ENCODE measurements at places on chromosomes 5 and 9.

DNA sequence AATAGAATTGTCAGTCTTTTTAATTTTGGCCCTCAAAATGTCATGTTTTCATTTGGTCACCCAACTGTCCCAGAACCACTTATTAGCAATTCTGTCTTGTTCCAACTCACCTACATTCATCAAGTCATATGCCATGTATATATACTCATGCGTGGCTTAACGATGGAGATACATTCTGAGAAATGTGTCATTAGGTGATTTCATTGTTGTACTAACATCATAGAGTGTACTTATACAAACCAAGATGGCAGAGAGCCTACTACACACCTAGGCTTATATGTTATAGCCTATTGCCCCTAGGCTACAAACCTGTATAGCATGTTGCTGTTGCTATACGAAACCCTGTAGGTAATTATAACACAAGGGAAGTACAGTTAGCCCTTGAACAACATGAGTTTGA lies 36.6 kb downstream of the RNF38 start:
- no peak for DNase-seq

GRCh38 chr9:746661-747434 lies 94.6 kb upstream of the DMRT1 start:
- DNase-seq: no peak

DNA sequence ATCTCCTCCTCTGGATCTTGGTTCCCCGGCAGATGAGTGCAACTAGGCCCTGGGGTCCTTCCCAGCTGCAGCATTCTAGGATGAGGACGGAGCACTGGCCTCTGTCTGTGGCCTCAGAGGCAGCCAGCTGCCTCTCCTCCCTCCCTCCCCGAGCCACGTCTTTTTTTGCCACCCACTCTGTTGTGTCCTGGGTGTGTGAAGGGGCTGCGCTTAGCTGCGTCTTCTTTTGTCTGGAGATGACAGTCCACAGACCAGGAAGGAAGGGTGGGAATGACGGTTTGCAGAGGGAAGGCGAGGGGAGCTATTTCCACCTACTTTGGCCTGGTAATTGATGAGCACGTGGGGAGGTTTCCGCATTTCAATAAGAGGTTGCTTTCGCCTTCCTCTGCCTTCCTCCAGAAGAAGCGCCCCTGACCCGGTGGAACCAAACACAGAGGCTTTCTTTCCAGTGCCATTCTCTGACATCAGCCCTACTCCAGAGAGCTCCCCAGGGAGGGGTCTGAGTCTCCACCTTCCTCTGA lies 34.5 kb upstream of the GABRP start:
- no peak for DNase-seq

DNA sequence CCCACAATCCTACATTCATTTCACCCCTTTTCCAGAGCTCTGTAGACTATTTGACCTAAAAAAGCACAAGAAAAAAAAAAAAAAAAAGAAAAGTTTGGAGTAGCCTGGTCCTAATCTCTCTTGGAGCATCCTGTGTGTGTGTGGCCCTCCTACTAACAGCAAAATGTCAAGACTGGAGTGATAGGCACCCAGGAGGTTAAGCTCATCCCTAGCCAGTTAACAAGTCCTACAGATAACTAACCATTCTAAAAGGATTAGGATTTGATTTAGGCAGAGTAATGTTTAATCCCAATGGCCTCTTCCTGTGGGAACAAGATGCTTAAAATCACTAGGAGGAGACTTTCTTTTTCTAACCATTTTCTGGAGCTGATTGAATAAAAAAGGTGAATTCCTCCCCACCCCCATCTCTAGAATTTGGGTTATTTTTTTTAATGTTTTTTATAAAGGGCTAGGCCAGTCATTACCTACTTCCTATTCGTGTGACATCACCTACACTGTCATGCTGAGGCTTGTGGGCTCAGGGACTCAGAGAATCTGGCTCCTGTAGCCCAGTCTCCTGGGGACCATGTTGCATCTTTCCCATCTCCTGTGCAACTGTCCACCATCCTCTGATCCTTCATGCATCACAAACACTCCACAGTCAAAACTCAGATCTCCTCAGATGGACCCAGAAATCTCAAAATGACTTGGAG lies 43.2 kb upstream of the NR3C1 start:
- no peak for DNase-seq

- DNase-seq: no peak
These were observed 7.3 kb downstream of the DNAJB5 start for GRCh38 chr9:34996905-34997279.

DNA sequence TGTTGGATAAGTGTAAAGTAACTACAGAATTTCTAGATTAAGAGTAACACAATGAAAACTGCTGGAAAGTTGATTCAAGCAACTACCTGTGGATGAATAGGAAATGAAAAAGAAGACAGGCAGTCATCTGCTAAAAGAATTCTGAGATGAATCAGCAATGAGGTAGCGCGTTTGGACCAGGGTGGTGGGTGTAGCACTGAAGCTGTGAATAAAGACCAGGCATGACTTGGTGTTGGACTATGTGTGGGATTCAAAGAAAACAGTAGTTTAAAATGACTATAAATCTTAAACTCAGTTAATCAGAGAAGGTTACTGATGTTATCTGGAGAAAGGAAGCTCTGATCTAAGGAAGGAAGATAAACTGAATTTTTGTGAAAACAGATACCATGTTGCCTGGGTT lies 159.8 kb downstream of the FBN2 start:
- DNase-seq: no peak

DNA sequence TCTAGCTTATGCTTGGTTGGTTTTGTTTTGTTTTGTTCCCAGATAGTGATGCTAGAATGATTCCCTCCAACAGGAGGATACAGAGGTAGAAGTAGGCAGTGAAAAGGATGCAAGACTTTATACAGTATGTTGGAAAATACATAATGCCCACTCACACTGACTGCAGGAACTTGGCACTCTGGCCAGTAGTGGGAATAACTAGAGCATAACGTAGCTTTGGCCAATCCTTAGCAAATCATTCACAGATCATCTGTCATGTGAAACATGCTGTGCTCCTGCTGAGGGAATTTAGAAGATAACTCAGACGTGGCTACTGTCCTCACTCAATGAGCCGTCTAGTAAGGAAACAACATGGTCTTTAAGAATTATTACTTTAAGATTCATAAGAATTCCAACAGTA lies 13.5 kb downstream of the CFAP90 start:
- no peak for DNase-seq

- DNase-seq: no peak
These were observed 144.6 kb upstream of the PCA3 start for GRCh38 chr9:76619640-76620039.

DNA sequence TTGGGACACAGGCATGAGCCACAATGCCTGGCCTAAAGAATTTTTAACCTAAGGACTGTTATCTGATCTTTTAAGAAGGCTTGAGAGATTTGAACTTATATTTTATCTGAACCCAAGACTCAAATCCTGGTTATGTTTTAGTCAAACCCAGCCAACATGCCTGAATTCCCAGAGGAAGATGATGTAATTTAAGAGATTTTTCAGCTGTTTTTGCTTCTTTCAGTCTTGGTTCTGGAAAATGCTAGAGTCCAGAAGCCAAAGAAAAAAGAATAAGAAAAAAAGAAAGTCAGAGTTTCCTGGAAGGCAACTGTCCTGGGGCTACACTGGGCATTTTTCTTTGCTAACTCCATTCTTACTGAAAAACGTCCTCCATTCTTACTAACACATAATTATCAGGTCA lies 85.8 kb downstream of the SNX18 start:
- DNase-seq: no peak

DNA sequence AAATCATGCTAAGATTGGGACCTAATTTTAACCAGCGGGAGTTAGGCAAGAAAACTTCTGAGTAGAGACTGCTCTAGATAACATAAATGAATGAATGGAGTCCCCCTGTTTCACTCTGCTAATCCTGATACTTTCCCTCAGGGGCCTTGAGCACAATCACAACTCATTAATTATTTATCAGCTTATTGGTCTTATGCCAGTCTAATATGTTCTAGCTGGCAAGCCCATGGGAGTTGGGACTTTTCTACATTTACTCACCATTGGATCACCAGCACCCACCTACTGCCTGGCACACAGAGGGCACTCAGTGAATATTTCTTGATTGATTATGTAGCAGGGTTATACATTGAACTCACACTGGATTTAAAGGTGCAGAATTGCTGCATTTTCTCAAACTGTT lies 13.5 kb upstream of the TMED7 start:
- DNase-seq: no peak

GRCh38 chr5:98844865-98845264 lies 71.4 kb downstream of the RGMB start:
- DNase-seq: no peak

GRCh38 chr5:117212866-117213265 lies 638.2 kb upstream of the SEMA6A start:
- no peak for DNase-seq

DNA sequence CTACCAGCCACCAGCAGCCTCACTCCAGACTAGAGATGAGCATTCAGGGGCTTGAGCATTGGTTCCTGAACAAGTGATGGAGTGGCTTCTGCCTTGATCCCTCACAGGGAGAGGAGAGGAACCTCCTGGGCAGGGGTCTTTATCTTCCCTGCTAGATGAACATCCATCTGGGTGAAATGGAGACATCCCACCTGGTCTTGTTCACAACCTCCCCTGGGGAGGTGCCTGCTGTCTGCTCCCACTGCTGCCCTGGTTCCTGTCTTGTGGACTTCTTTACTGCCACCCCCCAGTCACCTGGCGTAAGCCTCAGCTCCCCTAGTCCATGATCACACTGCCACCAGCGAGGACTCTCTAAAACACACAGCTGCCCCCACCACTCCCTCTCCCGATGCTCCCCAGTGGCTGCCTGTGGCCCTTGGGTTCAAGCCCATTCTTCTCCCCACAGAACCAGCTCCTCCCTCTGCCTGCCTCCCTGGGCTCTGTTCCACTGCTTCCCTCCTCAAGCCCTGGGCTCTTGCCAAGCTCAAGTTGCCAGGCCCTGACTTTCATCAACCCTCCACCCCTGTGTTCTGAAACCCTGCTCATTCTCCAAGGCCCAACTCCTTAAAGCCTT lies 51.5 kb downstream of the COL15A1 start:
- DNase-seq: no peak

GRCh38 chr9:113210815-113211214 lies 10.3 kb downstream of the FKBP15 start:
- DNase-seq: no peak

GRCh38 chr5:34580983-34581382 lies 75.1 kb upstream of the RAI14 start:
- no peak for DNase-seq

GRCh38 chr9:136670576-136671253 lies 8.0 kb downstream of the EGFL7 start:
- no peak for DNase-seq

GRCh38 chr5:13830536-13830935 lies 114.0 kb downstream of the DNAH5 start:
- DNase-seq: no peak

GRCh38 chr5:68444048-68444447 lies 228.5 kb downstream of the PIK3R1 start:
- DNase-seq: no peak

DNA sequence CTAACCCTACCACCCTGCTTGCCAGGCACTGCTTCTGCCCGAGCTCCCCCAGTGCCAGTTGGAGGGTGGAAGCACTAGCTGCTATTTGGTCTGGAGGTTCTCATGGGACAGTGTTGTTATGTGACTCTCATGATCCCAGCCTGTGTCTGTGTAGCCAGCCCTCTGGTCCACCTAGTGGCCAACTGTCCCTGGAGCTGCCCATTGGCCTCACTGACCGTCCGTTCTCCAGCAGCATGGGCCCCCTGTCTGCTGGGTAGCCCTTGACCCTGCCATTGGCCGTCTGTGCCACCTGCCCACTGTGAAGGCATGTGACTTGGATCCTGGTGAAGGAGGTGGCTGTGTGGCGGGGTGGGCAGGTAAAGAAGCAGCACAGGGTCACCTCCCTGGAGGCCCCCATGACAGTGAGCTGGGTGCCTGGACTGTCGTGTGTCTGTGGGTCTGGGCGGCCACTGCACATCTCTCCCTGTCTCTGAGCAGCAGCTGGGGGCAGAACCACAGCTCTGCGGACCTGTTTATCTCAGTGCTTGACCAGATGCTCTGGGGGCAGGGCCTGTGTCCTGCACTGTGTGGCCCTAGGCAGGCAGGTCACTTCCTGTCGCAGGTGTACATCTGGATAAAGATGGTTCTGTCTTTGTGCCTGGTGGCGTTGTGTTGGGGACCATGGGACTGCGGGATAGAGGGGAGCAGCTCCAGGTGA lies 11.4 kb downstream of the PHF2 start:
- no peak for DNase-seq

DNA sequence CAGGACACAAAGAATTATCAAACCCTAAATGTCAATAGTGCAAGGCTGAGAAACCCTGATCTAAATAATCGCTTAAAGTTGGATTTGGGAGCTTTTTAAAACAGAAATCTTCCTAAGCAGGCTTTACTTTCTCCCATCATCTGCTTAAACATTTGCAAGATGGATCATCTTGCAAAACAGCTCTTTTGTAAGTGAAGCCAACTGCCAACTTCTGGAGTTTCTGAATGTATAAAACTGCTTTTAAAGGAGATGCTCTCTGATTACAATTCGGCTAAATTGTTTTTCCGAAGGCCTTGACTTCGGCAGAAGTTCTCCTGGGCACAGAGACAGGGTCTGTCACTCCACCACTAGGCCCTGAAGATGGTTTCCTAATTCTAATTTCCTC lies 1.3 kb downstream of the PTPN3 start:
- no peak for DNase-seq

DNA sequence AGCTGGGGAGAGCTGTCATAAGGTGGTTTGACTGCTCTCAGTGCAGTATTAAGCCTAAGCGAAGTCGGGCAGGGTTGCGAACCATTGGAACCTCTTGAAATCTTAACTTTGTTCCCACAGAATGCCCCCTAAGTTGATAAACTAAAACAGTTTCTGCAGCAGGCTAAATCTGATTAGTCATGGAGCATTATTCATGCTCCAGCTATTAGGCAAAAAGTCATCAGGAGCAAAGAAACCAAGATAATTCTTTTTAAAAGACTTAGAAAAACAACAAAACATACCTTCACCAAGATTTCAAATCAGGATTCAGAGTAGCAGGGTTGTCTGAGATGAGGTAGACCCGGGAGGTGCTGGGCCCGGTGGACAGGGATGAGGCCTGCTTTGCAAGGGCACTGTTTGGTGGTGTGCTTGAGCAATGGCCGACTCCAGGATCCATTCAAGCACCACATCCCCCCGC lies 69.9 kb upstream of the PLPP1 start:
- no peak for DNase-seq

- no peak for DNase-seq
These were observed 25.6 kb downstream of the CEP78 start for GRCh38 chr9:78261403-78262001.

GRCh38 chr9:137960496-137960895 lies 82.9 kb downstream of the CACNA1B start:
- no peak for DNase-seq

DNA sequence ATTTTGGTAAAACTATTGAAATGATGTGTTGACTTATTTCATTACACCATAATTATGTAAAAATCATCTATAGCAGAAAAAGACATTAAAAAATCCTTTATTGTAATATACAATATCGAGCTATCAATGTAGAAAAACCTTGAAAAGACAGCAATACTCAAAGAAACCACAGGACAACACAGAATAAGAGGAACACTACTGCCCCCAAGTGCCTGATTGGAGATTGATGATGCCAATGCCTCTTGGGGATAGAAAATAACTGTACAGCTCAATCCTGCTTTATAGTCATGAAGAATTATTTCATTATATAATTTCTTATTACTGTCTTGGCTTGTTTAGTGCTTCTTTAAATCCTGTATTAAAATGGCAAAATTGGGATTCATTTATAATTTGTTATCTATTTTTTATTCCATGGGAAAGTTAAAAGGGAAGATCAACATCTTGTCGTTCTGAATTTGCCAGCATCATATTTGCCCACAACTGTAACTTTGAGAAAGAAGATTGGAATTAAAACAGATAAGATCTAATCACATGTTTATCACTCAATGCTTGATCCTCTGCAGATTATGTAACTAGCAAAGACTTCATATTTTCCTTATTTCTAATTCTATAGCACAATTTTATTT lies 337.5 kb downstream of the CDH9 start:
- DNase-seq: peak; percentile 0
